ENCODE measurements at places on chromosomes 7 and 10. TPM values are rescaled to one million over a fixed set of nuclear protein-coding genes. Genes with fewer than 3 reads are reported as not detected.
A peak's percentile ranks its signal among the peaks of the same experiment; 100 is the strongest.

DNA sequence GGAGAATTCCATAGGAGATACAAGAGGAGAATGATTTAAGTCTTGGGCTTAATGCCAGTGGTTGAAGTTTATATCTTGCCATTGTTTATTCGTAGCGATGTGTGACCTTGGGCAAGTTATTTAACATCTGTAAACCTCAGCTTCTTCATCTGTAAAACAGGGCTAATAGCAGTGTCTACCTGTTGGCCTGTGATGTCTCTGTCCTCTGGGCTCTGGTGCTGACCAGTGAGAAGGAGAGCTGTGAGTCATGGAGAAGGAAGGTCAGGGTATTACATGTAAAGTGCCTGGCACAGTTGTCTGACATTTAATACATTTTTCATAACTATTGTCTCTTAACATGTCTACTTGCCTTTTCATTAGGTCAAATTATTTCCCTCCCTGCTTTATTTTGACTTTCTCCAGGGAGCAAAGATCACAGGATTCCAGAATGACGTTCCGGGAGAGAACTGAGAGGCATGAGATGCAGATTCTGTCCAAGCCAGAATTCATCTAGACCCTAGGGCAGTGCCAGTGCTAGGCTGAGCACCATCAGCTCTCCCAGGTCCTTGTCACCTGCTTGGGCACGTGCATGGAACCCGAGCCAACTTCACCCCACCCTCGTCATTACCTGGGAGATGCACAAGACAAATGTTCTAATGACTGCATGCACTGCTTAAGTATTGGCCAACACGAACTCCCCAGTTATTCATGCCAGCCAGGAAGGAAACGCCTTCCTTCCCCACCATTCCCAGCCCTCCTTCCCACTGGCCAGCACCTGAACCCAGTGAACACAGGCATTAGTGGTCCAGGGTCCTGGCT lies 187.9 kb downstream of the DPY19L1 start:
- H3K27ac ChIP-seq = no peak overlapping the region
- no peaks in the 10 kb centered on the region for H3K36me3 ChIP-seq
- H3K27me3 ChIP-seq = peaks cover 11% of the 10 kb centered on the region
- no peak for DNase-seq
- no peak overlapping the region for H3K4me3 ChIP-seq

DNA sequence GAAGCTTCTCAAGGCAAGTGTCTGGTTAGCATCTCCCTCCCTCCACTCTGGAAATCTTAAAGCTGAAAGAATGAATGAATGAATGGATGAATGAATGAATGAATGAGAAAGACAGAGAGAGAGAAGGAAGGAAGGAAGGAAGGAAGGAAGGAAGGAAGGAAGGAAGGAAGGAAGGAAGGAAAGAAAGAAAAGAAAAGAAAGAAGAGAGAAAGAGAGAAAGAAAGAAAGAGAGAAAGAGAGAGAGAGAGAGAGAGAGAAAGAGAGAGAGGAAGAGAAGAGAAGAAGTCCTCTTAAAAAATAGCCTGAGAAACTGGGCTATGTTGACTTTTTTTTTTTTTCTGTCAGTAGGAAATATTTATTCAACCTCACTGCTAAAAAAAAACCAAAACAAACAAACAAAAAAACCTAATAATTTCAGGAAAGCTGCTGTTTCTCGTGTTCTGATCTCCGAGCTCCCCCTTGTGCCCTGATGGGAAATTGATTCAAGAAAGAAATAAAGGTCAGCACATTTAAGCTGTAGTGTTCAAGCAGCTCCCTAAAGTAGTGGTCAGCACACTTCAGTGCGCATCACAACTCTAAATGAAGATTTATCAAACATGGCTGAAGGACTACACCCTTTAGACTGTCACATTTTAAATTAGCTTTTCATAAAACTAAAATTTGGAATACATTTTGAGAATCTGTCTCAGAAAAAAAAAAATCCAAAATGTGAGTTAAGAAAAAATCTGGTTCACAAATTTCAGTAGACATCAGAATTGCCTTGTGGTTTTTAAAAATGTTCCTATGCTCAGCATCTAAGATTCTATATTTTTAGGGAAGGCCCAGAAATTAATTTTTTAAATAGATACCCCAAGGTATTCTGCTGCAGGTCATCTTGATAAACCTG lies 154.3 kb downstream of the ELAPOR2 start:
- H3K27ac ChIP-seq = no peak overlapping the region
- no peaks in the 10 kb centered on the region for H3K4me1 ChIP-seq
- DNase-seq = no peak
- no peaks in the 10 kb centered on the region for H3K36me3 ChIP-seq
- H3K27me3 ChIP-seq = no peaks in the 10 kb centered on the region

DNA sequence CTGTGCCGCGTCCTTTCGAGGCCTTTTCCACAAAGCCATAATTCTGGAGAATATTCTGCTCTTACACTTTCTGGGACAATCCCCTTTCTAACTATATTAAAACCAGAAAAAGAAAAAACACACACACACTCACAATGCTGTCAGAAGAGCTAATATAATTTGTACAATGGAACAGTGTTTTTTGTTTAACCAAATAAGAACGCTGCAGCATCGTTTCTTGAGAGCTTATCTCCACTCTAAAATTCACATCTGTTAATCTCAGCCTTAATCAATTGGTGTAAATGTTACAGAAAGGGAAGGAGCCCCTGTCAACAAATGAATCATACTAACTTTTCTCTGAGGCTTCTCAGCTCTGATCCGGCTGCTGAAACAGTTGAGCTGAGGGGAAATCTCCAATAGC lies 123.9 kb downstream of the GALNT11 start:
- DNase-seq = no peak
- H3K36me3 ChIP-seq = peaks cover 87% of the 10 kb centered on the region
- H3K4me3 ChIP-seq = no peak overlapping the region
- peaks cover 3% of the 10 kb centered on the region for H3K4me1 ChIP-seq
- H3K27ac ChIP-seq = no peak overlapping the region

GRCh38 chr10:30111340-30112022 lies 52.1 kb upstream of the JCAD start:
- H3K4me1 ChIP-seq = no peaks in the 10 kb centered on the region
- no peaks in the 10 kb centered on the region for H3K36me3 ChIP-seq
- no peak overlapping the region for H3K27ac ChIP-seq
- H3K27me3 ChIP-seq = peaks cover 2% of the 10 kb centered on the region
- no peak for DNase-seq

GRCh38 chr10:73043766-73044377 lies 52.8 kb downstream of the P4HA1 start:
- H3K4me1 ChIP-seq = no peaks in the 10 kb centered on the region
- no peak overlapping the region for H3K27ac ChIP-seq
- no peaks in the 10 kb centered on the region for H3K27me3 ChIP-seq
- no peak overlapping the region for H3K4me3 ChIP-seq

GRCh38 chr7:49766966-49767365 lies 6.5 kb upstream of the VWC2 start:
- H3K27ac ChIP-seq = no peak overlapping the region
- H3K36me3 ChIP-seq = no peaks in the 10 kb centered on the region
- DNase-seq = no peak

GRCh38 chr10:130022086-130022485 lies 58.0 kb upstream of the EBF3 start:
- H3K4me3 ChIP-seq = no peak overlapping the region
- no peak overlapping the region for H3K27ac ChIP-seq
- no peaks in the 10 kb centered on the region for H3K36me3 ChIP-seq
- DNase-seq = no peak

DNA sequence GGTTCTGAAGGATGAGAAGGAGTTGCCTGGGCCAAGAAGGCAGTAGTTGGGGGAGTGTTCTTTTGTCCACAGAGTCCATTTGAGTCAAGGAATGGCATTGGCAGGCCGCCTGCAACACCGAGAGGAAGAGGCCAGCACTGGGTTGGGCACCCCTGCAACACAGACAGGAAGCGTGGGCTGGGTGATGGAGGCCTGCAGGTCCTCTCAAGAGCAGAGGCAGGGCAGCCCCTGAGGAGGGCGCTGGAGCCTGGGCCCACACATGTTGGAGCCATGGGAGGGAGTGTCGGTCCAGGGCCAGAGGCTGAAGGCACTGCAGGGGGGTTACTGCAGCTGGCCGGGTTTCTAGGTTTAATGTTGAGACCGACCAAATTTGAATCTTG lies 137.3 kb downstream of the PTPN20 start:
- DNase-seq = peak; percentile 11
- H3K27ac ChIP-seq = no peak overlapping the region
- H3K27me3 ChIP-seq = no peaks in the 10 kb centered on the region
- H3K4me3 ChIP-seq = no peak overlapping the region

- no peak overlapping the region for H3K27ac ChIP-seq
- no peaks in the 10 kb centered on the region for H3K36me3 ChIP-seq
- DNase-seq = no peak
- no peak overlapping the region for H3K4me3 ChIP-seq
Measured at GRCh38 chr7:34396437-34397064, 261.5 kb upstream of the NPSR1 start.

DNA sequence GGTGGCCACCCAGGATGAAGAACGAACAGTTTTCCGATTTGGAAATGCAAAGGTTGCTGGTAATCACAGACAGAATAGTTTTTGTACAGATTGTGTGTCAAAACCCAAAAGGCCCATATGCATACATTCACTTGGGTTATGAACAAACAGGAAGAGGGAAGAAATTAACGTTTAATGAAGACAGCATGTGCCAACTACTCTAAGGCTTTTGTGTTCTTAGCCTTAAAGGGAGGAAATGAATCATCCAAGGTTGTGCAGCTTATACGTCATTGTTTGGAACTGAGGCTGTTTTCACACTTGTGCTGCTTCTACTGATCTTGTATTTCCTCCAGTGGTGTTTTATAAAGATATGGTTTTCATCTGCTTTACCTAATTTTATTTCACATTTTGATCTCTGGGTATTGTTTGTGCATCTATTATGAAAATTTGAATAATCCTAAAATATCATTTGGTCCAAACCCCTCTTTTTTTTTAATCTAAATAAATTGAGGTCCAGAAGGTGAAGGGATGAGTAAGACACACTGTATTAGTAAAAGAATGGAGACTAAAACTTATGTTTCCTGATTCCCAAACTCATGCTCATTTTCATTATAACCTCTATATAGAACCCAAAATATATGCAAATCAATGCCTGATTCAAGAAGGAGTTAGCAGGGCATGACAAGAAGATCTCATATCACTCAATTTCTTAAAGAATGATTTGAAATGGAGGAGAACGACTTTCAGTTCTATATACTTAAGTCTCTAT lies 373.1 kb downstream of the THSD7A start:
- no peaks in the 10 kb centered on the region for H3K27me3 ChIP-seq
- H3K4me3 ChIP-seq = no peak overlapping the region
- DNase-seq = no peak
- H3K27ac ChIP-seq = no peak overlapping the region
- H3K36me3 ChIP-seq = no peaks in the 10 kb centered on the region

- H3K27me3 ChIP-seq = peaks cover 17% of the 10 kb centered on the region
- DNase-seq = no peak
- no peak overlapping the region for H3K4me3 ChIP-seq
- no peaks in the 10 kb centered on the region for H3K36me3 ChIP-seq
- no peak overlapping the region for H3K27ac ChIP-seq
Measured at GRCh38 chr10:61089251-61089650, 145.3 kb upstream of the RHOBTB1 start.

DNA sequence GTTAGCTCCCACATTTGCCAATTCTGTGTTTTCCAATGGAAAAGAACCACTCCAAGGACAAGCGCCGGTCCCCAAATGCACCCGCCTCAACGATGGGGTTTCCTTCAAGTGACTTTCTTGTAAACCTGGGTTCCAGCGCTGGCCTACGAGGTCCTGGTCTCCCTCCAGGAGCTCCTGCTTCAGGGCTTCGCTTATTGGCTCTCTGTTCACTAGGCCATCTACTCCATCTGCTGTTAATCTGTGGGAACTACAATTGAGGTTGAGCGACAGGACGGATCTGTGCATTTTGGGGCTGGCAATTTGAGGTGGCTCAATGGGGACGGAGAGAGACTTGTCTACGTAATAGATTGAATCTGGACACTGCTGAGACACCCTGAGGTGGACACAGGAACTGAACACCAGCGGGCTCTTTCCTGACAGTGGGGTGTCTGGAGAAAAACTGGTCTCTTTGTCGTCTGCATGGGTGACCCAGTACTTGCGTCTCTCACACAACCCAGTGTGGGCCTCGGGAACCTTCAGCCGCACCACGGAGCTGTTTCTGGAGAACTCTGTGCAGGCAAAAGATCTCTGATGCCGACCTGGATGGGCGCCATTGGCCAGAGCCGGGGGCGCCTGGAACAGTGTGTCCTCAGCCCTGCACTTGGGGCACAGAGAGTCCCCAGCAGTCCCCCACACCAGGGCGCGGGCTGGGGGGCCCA lies 115.9 kb upstream of the ADAM12 start:
- no peaks in the 10 kb centered on the region for H3K4me1 ChIP-seq
- DNase-seq = no peak
- H3K36me3 ChIP-seq = no peaks in the 10 kb centered on the region
- no peak overlapping the region for H3K4me3 ChIP-seq

GRCh38 chr10:91550021-91550420 lies 82.8 kb downstream of the PPP1R3C start:
- no peak overlapping the region for H3K27ac ChIP-seq
- no peak for DNase-seq
- no peaks in the 10 kb centered on the region for H3K36me3 ChIP-seq
- H3K4me3 ChIP-seq = no peak overlapping the region
- H3K27me3 ChIP-seq = no peaks in the 10 kb centered on the region

DNA sequence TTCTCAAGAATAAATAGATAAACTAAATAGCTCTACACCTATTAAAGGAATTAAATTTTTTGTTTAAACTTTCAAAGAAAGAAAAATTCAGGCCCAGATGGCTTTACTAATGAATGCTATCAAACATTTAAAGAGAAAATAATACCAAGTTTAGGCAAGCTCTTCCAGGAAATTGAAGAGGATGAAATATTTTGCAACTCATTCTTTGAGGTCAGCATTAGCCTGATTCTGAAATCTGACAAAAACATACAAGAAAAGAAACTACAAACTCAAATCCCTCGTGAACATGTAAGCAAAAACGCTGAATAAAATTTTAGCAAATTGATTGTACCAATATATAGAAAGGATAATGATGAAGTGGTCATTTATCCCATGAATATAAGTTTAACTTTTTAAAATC lies 93.4 kb downstream of the RTKN2 start:
- H3K4me3 ChIP-seq = no peak overlapping the region
- H3K27ac ChIP-seq = no peak overlapping the region
- H3K27me3 ChIP-seq = no peaks in the 10 kb centered on the region
- H3K4me1 ChIP-seq = peaks cover 12% of the 10 kb centered on the region
- DNase-seq = no peak

GRCh38 chr10:110822712-110823311 lies 48.9 kb upstream of the PDCD4 start:
- peaks cover 31% of the 10 kb centered on the region for H3K4me1 ChIP-seq
- no peak for DNase-seq
- no peak overlapping the region for H3K4me3 ChIP-seq
- no peaks in the 10 kb centered on the region for H3K27me3 ChIP-seq
- H3K27ac ChIP-seq = no peak overlapping the region
- no peaks in the 10 kb centered on the region for H3K36me3 ChIP-seq

- H3K36me3 ChIP-seq = peaks cover 2% of the 10 kb centered on the region
- no peak overlapping the region for H3K4me3 ChIP-seq
- H3K27me3 ChIP-seq = peaks cover 4% of the 10 kb centered on the region
- DNase-seq = no peak
Measured at GRCh38 chr7:134088199-134088598, 38.9 kb upstream of the LRGUK start.

- peaks cover 13% of the 10 kb centered on the region for H3K36me3 ChIP-seq
- no peaks in the 10 kb centered on the region for H3K27me3 ChIP-seq
- peaks cover 28% of the 10 kb centered on the region for H3K4me1 ChIP-seq
- no peak for DNase-seq
Measured at GRCh38 chr7:30184791-30185487, 50.2 kb downstream of the MTURN start.

The RNF32 gene
- 2.9 TPM for total RNA-seq

The ASAH2B gene
- 1.3 TPM for total RNA-seq

The TMEM176B gene
- 0.47 TPM for total RNA-seq

The CPVL gene
- total RNA-seq = not detected

The MRPS24 gene
- total RNA-seq = 78.1 TPM

The SEMA3C gene
- total RNA-seq = not detected

The LIPK gene
- total RNA-seq = not detected

The WIPF3 gene
- not detected for total RNA-seq

The MUC12 gene
- total RNA-seq = not detected

Data from activated B cell treated with CpG ODN at 0.5 μM for 24 hours (primary cell).